ENCODE measurements at places on chromosomes 3 and 15.
A peak's percentile ranks its signal among the peaks of the same experiment; 100 is the strongest.

- no peak for DNase-seq
Measured at GRCh38 chr15:87394676-87395075, 861.9 kb downstream of the NTRK3 start.

DNA sequence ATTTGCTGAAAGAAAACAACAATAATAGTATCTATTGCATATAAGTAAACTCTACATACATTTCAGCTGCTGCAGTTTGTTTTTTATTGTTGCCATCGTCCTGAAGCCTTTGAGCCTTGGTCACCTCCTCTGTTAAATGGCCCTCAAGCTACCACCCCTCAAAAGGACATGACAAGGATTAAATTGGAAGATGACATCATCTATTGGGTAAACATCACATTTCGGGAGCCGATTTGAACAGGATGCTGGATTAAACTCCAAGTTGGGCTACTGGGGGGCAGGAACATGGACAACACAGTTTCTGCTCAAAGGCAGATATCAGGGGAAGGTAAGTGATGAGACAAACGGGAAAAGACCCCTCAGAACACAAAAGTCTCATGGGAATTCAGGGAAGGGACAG is 92.3 kb upstream of the ATP2B2 start:
- no peak for DNase-seq

GRCh38 chr3:15899388-15899787 is 101.6 kb upstream of the ANKRD28 start:
- DNase-seq, result peak; percentile 36

DNA sequence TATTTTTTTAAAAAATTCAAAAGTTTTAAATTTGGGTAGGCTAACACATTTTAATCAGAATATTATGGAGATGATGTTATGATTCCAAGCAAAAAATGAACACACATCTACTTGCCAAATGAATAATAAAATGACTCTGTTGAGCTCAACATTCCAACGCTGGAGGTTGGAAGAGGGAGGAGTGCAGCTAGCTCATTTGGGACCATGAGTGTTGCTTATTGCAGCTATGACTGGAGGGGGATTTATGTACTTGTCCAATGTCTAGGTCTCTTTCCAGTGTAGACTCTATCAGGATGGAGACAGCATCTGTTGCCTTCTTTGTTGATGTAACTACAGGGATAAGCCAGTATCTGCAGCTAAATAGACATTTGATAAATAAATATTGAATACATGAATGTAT is 310.6 kb downstream of the CACNA2D3 start:
- DNase-seq, result no peak

DNA sequence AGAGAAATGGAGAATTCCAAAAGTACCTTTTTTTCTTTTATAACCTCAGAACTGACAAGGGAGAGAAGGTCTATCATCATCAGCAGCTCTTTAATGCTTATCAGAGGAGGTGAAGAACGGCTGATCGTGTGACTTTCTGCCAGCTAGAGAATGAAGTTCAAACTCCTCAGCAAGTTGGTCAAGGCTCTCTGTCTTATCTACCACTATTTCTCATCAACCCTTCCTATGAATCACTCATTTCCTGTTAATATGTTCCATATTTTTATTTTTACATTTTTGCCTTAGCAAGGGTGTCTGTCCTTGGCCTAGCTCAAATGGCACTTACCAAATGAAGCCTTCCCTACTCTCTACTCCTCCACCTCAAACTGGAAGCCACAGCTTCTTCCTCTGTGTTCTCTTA is 73.1 kb upstream of the TSPAN3 start:
- DNase-seq, result peak; percentile 10

- DNase-seq, result no peak
Measured at GRCh38 chr3:184333190-184333589, 4.2 kb upstream of the FAM131A start.

DNA sequence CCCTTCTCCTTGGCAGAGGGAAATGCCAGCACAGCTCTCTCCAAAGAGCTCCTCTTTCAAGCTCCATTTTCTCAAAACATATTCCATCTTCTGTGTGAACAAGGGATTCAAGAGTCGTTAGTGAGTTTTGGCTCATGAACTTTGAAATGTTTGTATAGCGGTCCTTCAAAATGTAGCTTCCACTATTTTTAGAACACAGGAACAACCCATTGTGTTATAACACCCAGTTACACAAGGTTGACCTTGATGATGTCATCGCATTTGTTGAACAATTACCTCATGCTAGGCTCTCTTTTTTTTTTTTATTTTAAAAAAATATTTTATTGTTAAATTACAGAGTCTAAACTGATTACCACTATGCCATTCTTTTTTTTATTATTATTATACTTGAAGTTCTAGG is 251.7 kb downstream of the THSD4 start:
- DNase-seq, result no peak

GRCh38 chr3:186096290-186096689 is 12.6 kb downstream of the ETV5 start:
- DNase-seq, result no peak

DNA sequence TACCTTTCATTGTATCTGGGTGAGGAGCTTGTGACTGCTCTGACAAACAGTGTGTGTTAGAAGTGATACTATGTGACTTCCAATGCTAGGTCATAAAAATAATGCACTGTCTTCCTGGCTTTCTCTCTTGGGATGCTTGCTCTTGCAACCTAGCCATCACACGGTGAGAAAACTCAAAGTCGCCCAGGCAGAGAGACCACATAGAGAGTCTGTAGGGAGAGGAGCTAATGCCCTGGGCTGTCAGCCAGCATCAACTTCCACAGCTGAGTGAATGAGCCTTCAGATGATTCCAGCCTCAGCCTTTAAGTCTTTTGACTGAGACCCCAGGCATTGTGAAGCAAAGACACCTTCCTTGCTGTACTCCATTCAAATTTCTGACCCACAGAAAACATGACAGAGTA is 220.6 kb upstream of the SGO1 start:
- no peak for DNase-seq

- DNase-seq, result no peak
Measured at GRCh38 chr3:23112491-23112890, 90.6 kb upstream of the UBE2E2 start.
